ENCODE measurements at places on chromosomes 7 and 10.

DNA sequence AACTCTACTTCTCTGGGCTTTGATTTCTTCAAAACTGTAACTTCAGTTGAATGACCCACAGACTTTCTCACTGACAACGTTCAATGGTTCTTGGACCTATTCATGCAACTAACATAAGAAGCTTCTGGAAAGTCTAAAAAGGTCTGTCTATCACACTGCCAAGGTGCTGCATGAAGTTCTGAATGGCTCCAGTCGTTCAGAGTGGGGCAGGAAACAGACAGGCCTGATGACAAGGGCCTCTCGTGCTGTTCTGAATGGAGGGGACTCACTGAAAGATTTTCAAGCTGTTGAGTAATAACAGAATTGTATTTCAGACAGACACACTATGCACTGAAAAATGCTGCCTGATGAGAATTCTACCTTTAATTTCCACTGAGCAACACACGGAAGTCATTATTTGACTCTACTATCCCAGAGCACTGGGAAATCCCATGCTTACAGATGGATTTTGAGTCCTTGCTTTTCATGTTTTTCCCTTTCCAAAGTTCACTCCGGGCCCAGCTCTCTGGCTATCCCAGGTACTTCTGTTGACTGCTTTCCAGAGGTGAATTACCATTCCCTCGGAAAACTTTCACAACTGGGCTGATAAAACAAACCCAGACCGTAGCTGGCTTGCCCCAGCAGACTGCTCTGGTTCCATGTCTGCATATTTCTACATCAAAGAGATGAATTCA lies 204.9 kb upstream of the FRMD4A start:
- DNase-seq: no peak

GRCh38 chr10:88159127-88159829 lies 295.9 kb downstream of the PTEN start:
- no peak for DNase-seq

- DNase-seq: no peak
These were observed 683.2 kb upstream of the IGFBP3 start for GRCh38 chr7:46604241-46604661.

DNA sequence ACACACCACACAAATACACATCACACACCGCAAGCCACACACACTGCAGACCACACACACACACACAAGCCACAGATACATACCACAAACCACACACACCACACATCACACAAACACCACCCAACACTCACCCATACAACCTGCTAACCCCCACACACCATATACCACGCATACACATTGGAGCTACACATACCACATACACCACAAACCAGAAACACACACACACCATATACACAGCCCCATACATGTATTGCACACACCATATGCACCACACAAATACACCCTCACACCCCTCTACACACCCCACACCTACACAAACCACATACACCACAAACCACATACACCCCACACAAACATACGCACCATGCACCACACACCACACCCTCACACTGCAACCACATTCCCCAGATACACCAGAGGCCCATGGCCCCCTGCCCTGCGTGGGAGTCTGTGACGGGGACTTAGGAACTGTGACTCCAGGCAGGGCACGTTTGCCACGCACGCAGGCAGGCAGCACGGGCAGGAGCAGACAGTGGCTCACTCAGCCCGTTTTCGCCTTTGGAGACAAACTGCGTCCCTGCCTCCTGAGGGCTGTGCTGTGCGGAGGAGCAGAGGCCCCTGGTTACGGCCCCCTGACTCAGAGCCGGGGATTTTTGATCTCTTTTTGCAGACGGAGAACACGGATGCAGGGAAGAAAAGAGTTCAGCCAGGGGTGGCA lies 52.6 kb downstream of the TMEM209 start:
- peak; percentile 81 for DNase-seq

DNA sequence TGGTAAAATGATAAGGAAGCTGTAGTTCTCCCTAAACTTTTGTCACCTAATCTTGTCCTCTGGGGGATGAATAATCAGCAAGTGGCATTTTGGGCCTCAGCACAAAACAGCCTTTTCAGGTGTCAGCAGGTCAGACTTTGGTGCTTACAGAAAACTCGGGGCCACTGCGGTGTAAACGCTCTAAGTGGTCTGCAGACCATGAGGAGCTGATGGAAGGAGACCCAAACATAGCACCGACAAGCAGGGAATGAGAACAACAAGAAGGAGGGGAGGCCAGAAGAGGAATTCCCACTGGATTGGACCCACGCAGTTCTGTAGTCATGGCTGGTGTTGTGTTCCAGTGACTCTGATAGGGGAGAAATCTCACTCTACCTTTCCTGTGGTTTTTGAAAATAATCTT lies 45.4 kb downstream of the RAMP3 start:
- DNase-seq: no peak

DNA sequence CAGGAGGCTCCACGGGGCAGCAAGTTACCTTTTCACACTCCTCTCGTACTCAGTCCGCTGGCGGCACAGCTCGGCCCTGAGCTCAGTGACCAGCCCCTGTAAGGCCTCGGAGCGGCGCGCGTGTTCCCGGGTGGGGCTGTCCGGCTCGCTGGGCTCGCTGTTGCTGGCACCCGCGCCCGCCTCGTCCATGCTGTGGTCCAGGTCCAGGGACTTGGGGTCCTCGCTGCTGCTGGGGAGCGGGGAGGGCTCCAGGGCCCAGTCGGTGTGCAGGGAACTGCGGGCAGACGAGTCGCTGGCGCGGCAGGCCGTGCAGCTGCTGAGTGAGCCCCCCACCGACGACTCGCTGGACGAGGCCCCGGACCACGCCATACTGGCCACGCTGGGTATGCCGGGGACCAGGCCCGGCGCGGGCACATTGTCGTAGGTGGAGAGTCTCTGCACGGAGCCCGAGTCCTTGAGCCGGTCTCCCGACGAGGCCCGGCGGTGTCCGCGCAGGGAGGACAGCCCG lies 143.8 kb downstream of the MAPK8 start:
- no peak for DNase-seq

DNA sequence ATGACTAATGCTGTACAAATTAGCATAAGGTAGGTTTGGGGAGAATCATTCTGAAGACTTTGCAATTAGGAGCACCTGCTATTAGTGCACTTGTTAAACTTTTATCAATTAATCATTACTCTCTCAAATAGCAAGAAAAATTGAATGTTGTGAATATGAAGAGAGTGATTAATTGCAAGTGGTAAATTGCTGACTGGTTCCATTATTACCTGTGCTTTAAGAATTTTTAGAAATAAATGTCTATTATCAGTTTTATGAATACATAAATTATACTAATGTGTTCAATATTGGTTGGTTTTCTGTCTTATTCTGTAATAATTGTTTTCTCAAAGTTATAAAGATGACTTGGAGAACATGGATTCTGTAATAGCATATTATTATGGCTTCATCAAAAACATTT lies 47.3 kb upstream of the TMEM26 start:
- no peak for DNase-seq

DNA sequence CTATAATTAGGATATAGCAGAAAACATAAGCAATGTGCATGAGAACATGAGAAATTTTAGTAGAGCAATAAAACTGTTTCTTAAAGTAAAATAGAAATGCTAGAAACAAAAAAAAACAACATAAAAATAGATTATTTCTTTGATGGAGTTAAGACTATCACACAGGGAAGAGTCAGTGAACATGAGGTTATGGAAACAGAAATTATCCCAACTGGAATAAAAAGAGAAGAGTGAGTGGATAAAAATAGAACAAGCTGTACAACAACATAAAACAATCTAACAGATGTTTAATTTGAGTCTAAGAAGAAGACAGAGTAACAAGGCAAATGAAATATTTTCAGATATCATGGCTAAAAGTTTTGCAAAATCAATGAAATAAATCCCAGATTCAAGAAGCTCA lies 7.5 kb upstream of the OR6B1 start:
- no peak for DNase-seq

GRCh38 chr10:28036587-28036986 lies 37.7 kb upstream of the ODAD2 start:
- no peak for DNase-seq

DNA sequence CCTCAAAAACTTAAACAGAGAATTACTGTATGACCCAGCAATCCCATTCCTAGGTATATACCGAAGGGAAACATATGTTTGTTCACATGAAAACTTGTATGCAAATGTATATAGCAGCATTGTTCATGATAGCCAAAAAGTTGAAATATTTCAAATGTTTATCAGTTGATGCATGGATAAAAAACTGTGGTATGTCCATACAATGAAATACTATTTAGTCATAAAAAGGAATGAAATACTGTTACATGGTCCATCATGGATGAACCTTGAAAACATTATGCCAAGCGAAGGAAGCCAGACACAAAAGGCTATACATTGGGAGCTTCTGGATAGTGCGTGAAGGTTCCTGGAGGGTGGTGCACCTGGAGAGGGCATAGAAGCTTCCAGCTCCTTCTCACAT lies 11.0 kb upstream of the TRA2A start:
- DNase-seq: no peak

- DNase-seq: no peak
These were observed 700.7 kb downstream of the AUTS2 start for GRCh38 chr7:70298780-70299471.

DNA sequence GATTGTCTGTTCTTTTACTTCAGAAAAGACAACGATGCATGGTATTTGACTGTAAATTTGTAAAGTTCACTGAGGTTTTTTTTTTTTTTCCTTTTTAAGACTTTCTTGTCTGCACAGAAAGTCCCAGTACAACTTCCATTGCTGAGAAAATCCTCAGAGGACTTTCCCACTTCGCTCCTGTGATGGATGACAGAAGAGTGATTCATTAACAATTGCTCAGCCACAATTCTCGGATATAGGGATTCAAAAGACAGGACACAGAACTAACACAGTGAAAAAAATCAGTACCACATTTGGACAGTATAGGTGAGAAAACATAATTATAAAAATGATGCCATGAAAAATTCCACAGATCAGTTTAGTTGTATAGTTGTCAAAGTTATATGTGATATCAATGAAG lies 48.0 kb downstream of the SEC23IP start:
- no peak for DNase-seq

- DNase-seq: no peak
These were observed 39.3 kb downstream of the CALD1 start for GRCh38 chr7:134818613-134819345.

DNA sequence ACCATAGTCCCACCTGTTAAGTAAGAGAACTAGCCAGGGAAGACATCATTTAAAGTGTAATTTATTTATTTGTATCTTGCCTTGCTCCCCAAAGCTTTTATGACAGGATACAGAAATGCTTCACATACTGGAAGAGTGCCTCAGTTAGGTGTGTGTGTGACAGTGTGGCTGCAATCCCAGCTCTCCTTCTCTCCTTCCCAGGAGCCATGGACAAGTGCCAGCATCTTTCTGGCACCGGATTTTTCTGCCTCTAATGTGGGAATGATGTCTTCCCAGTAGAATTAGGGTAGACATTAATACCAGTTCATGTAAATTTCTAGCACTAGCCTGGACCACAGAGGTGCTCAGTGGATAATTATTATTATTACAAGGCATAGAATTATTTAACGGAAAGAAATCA lies 30.3 kb upstream of the ATXN7L1 start:
- peak; percentile 30 for DNase-seq

- no peak for DNase-seq
These were observed 4.3 kb upstream of the GSTO1 start for GRCh38 chr10:104250371-104250770.

DNA sequence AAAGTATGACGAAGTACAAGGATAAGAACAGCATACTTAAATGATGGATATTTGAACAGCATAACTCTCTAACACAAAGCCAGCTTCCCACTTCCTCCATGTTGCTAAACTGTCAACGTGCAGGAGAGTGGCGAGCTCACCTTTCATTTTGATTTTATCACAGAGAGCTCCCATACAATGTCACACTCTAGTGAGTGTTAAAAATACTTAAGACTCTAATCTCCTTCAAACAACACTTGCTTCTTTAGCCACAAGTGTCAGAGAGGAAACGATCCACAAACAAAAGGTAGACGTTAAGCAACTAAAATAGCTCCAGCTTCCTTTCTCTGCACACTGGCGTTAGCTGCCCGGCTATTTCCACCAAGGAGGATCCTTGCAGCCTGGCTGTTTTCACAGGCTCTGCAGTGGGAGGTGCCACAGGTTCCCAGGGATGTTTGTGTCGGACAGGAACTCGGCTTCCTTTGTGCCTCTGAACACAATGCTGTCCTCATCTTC lies 194.6 kb downstream of the COBL start:
- peak; percentile 42 for DNase-seq

DNA sequence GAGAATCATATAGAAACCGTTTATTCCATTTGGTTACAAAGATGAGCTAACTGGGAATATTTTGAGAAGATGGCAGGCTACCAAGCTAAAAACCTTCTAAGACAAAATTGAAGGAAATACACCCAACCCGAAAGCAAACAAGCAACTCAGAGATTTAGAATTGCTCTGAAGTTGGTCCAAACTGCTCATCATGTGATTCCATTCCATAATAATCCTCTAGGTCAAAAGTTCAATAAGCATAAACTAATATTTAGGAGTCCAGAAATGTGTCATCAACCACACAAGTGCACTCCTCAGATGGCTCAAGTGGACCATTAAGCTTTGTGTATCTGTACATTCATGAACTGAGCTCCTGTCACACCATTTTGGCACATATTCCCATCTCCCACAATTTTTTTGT lies 28.7 kb downstream of the DGKI start:
- no peak for DNase-seq

GRCh38 chr10:22683140-22683389 lies 31.3 kb downstream of the PIP4K2A start:
- DNase-seq: no peak

DNA sequence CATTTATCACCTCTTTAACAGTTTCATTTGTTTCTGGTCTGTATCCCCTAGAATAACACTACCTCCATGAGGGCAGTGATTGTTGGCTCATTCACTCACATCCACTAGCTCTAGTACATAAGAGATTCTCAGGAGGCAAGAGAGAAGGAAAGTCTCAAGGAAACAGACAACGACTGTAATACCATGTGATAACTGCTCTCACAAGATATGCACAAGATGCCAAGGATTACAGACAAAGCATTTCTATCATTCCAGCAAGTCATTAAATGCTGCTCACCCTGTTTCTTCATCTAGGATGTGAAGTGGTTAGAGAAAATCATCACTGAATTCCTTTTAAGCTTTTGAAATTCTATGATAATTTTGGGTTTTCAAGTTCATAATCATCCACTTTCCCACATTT lies 115.3 kb downstream of the HIBADH start:
- no peak for DNase-seq

- DNase-seq: no peak
These were observed 199.8 kb downstream of the ZNF365 start for GRCh38 chr10:62573929-62574328.

- DNase-seq: no peak
These were observed 49.8 kb downstream of the EBF3 start for GRCh38 chr10:129914153-129914855.

DNA sequence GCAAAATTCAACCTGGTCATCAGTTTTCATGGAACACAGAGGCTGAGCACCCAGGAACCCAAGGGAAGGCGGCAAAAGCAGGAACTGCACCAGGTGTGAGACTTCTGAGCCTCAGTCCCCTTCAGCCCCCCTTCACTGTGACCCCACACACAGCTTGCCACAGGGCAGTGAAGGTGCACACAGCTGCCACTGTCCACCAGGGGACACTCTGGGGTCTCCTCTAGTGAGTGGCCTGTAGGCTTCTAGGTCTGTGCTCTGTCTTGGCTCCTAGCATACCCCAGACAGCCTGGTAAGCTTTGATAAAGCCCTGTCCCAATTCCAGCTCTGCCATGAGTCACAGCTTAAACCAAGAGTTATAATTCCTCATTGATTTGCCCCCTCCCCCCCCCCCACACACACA lies 12.1 kb downstream of the KCNH2 start:
- DNase-seq: no peak

GRCh38 chr7:19575909-19576557 lies 132.8 kb downstream of the POLR1F start:
- DNase-seq: no peak

All from right hindlimb (tissue), 1 donor.